ENCODE measurements at places on chromosomes 3 and 15. TPM values are rescaled to one million over a fixed set of nuclear protein-coding genes. Genes with fewer than 3 reads are reported as not detected.

Gene IFT122
- 28.7 TPM for polyA plus RNA-seq

Gene CPNE9
- not detected for polyA plus RNA-seq

- H3K27ac ChIP-seq, result no peak overlapping the region
- peaks cover 2% of the 10 kb centered on the region for H3K27me3 ChIP-seq
- no peak overlapping the region for H3K4me3 ChIP-seq
- DNase-seq, result peak; percentile 53
These were observed 462.1 kb downstream of the MFSD1 start for GRCh38 chr3:159263750-159264553.

GRCh38 chr3:43785551-43785950 is 94.8 kb downstream of the ABHD5 start:
- no peak overlapping the region for H3K4me3 ChIP-seq
- DNase-seq, result no peak
- no peaks in the 10 kb centered on the region for H3K27me3 ChIP-seq
- H3K27ac ChIP-seq, result no peak overlapping the region
- no peaks in the 10 kb centered on the region for H3K36me3 ChIP-seq
- H3K4me1 ChIP-seq, result no peaks in the 10 kb centered on the region

DNA sequence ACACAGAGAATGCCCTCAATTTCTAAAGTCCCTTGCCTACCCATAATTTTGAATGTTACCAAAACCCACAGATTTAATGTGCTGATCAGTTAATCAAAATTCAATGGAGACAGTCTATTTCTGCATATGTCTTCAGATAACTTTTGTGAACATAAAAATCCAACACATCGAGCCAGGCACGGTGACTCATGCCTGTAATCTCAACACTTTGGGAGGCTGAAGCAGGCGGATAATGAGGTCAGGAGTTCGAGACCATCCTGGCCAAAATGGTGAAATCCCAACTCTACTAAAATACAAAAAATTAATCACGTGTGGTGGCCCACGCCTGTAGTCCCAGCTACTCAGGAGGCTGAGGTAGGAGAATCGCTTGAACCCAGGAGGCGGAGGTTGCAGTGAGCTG is 49.3 kb downstream of the PEAK1 start:
- H3K27me3 ChIP-seq, result no peaks in the 10 kb centered on the region
- H3K4me3 ChIP-seq, result no peak overlapping the region
- H3K27ac ChIP-seq, result no peak overlapping the region
- H3K4me1 ChIP-seq, result no peaks in the 10 kb centered on the region
- no peak for DNase-seq
- no peaks in the 10 kb centered on the region for H3K36me3 ChIP-seq

DNA sequence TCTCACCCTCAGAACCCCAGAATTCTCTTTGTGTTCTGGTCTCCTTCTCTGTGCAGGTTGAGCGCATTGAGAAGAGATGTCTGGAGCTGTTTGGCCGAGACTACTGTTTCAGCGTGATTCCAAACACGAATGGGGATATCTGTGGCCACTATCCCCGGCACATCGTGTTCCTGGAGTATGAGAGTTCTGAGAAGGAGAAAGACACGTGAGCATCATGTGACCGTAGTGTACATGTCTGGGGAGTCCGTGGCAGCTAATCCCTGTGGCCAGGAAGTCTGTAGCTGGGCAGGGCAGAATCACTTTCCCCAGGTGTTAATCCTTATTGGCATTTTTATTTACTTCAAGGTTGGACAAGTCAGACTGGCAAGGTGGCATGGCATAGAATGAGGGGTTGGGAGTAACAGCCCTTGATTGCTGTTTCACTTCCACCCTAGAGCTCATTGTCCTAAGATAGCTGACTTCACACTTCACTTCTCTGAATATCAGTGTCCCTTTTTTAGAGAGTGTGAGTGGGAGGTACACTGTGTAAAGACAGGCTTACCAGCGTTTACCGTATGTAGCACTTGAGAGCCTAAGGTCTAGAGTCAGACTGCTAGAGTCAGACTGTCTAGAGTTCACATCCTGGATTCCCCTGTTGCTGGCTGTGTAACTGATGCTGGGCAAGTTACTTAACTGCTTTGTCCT is 4.4 kb downstream of the MTMR14 start:
- no peak overlapping the region for H3K4me3 ChIP-seq
- no peaks in the 10 kb centered on the region for H3K27me3 ChIP-seq

GRCh38 chr15:74884428-74885223 is 5.2 kb upstream of the MPI start:
- no peak overlapping the region for H3K27ac ChIP-seq
- no peak overlapping the region for H3K4me3 ChIP-seq
- no peaks in the 10 kb centered on the region for H3K27me3 ChIP-seq
- DNase-seq, result no peak

DNA sequence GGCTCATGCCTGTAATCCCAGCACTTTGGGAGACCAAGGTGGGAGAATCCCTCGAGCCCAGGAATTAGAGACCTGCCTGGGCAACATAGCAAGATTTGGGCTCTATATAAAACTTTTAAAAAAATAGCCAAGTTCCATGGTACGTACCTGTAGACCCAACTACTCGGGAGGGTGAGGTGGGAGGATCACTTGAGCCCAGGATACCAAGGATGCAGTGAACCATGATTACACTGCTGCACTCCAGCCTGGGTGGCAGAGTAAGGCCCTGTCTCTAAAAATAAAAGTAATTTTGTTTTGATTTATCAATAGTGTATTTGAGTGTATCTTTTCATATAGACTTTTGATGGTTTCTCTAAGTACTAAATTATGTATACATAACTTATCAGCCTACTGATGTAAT is 63.1 kb downstream of the LSM3 start:
- H3K4me1 ChIP-seq, result peaks cover 13% of the 10 kb centered on the region

DNA sequence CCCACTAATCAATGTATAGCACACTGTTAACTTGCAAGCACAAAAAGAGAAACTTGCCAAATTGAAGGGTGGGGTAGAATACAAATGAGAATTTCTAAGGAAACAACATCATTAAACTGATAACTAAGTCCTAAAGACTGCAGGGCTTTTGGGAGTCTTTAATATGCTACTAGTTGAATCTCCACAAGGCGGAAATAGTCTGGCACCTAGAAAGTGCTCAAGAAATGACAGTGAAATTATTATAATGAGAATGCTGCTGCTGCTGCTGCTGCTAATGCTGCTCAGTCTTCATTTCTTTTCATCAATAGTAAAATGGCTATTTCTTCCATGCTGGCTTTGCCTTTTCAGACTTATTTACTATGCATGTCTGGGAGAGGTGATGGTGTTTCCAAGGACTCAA is 91.8 kb downstream of the BTD start:
- H3K27ac ChIP-seq, result no peak overlapping the region
- H3K4me3 ChIP-seq, result no peak overlapping the region
- H3K36me3 ChIP-seq, result peaks cover 20% of the 10 kb centered on the region
- DNase-seq, result no peak

DNA sequence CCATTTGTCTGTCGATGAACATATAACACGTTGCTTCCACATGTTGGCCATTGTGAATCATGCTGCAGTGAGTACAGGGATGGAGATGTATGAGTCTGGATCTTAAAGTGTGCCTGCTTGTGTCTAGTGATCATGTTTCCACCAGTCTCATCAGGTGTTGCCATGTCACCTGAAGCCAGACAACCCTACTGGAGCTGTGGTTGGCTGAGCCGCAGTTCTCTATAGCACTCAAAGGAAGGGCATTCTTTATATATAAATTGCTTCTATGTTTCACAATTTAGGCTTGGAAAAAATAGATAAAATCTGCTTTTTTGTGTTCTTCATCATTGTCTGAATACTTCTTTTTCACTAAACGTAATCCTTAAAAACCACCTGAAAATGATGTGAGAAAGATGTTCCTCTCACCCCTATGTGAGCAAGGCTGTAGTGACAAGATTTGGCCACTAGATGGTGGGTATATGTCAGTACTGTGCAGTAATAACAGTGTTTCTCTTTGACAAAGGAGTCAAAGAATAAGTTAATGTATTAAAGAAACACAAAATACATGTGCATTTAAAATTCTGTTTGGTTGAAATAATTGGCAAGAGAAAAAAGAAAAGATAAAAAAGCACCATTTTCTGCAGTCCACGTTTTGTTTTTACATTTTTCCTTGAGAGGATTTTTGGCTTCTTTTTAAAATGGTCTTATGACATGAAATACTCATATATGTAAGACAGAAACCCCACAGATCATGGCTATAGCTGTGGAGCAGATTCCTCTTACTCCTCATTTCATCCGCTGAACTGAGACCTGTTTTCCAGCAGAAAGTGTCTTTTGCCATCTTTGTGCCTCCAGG is 394.5 kb upstream of the DPPA4 start:
- H3K4me1 ChIP-seq, result no peaks in the 10 kb centered on the region
- no peak overlapping the region for H3K27ac ChIP-seq
- H3K36me3 ChIP-seq, result no peaks in the 10 kb centered on the region

GRCh38 chr3:48233542-48233941 is 7.4 kb upstream of the ZNF589 start:
- no peaks in the 10 kb centered on the region for H3K4me1 ChIP-seq
- no peak overlapping the region for H3K4me3 ChIP-seq
- H3K27me3 ChIP-seq, result no peaks in the 10 kb centered on the region
- no peak overlapping the region for H3K27ac ChIP-seq
- no peaks in the 10 kb centered on the region for H3K36me3 ChIP-seq
- no peak for DNase-seq

GRCh38 chr15:65373163-65373651 is 4.6 kb downstream of the IGDCC3 start:
- H3K36me3 ChIP-seq, result peaks cover 11% of the 10 kb centered on the region
- H3K4me3 ChIP-seq, result no peak overlapping the region
- DNase-seq, result no peak
- peaks cover 26% of the 10 kb centered on the region for H3K4me1 ChIP-seq

- no peak for DNase-seq
- no peaks in the 10 kb centered on the region for H3K36me3 ChIP-seq
- H3K27me3 ChIP-seq, result no peaks in the 10 kb centered on the region
These were observed 457.7 kb downstream of the EPHA3 start for GRCh38 chr3:89565098-89565497.

- DNase-seq, result no peak
- no peaks in the 10 kb centered on the region for H3K36me3 ChIP-seq
- H3K27me3 ChIP-seq, result peaks cover 4% of the 10 kb centered on the region
- peak overlapping the region; percentile 47 for H3K27ac ChIP-seq
These were observed 251.0 kb downstream of the FAM43A start for GRCh38 chr3:194936659-194937058.

Data from muscle of leg (tissue), 16 donors.